ENCODE measurements at places on chromosomes 1 and 21. TPM values are rescaled to one million over a fixed set of nuclear protein-coding genes. Genes with fewer than 3 reads are reported as not detected.

DNA sequence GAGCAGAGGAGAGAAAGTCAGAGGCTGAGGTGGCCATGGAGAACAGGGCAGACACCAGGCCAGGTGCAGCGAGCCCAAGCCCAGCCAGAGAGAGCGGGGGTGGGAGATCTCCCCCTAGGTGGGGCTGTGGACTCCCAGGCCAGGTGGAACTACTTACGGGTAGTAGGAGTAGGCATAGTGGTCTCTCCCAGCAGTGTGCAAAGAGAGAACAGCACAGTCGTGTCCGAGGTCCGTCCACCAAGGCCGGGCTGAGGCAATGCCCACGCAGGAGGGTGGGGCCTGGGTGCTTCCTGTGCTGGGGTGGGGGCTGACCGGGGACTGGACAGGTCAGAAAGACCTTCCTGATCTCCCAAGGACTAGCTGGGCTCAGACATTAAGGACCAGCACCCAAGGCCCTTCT is 263.7 kb downstream of the PTPRU start:
- no peak for DNase-seq

- DNase-seq: no peak
These were observed 144.0 kb upstream of the ZNF648 start for GRCh38 chr1:182205351-182206022.

DNA sequence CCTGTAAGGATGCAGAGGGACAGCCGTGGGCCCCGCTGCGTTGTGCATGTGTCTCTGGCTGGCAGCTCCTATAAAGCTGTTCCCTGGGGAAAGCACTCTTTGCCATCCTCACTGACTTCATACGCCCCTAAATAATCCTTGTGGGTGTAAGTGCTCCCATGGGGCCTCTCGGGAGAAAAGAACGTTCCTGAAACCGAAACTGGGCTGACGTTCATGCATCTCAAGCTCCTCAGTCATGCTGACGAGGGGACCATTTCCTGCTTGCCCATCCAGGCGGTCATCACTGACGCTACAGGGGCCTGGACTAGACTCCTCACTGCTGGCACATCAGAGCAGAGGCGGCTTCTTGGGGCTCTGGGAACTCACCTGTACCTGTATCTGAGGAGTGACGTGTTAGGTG is 73.1 kb upstream of the USP24 start:
- no peak for DNase-seq

DNA sequence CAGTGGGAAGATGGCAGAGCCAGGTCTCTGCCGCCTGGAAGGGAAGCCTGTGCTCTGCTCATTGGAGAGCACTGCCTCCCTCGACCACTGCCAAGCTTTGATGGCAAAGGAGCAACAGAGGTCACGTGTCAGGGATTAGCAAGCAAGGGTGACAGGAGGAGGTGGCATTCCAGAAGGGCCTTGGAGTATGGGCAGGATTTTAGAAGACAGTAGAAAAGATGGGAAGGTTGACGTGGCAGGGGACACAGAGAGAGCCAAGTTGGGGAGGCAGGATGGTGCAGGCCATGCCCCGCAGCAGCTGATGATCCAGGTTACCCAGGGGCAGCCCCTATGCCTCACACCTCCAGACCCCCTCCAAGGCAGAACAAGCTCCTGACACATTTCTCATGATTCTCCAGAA is 21.9 kb upstream of the LBR start:
- no peak for DNase-seq

The OPRD1 gene
- under 0.01 TPM for total RNA-seq
